Vagina (tissue), 2 donors: ENCODE measurements at places on chromosomes 1 and 21.

DNA sequence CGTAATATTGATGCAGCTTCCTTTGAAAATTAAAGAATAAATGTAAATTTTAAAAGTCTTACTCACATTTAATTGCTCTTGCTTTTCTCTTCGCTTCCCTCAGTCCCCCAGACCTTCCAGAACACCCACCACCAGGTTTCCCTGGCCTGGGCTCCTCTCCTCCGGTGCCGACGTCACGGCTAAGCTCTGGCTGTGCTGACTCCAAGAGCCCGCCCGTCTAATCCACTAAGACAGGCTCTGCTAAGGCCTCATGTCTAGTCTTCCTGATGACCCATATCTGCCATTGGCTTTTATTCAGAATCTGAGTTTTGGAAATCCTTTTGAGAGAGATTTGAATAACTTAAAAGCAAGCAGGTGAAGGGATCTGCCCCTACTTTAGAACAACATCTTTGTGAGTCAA is 53.9 kb upstream of the NADK start:
- H3K27me3 ChIP-seq = no peaks in the 10 kb centered on the region
- H3K36me3 ChIP-seq = peaks cover 6% of the 10 kb centered on the region
- no peak overlapping the region for H3K27ac ChIP-seq
- H3K4me1 ChIP-seq = peaks cover 38% of the 10 kb centered on the region
- DNase-seq = no peak

DNA sequence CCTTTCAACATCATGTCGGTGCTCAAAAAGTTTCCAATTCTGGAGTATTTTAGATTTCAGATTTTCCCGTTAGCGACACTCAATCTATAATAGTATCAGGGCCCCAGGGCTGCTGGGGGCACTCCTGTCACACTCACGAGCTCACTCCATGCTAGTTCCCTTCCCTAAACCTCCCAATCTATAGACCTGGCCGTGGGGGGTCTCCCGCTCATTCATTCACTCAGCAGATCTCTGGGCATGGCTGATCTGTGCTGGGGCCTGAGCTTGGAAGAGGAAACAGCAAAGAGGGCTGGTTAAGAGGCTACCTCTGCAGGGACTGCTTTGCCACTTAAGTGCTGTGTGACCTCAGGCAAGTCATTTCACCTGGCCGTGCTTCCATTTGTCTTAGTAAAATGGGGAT is 46.8 kb upstream of the LAPTM5 start:
- H3K4me3 ChIP-seq = no peak overlapping the region
- H3K27me3 ChIP-seq = no peaks in the 10 kb centered on the region
- no peaks in the 10 kb centered on the region for H3K36me3 ChIP-seq
- DNase-seq = no peak

DNA sequence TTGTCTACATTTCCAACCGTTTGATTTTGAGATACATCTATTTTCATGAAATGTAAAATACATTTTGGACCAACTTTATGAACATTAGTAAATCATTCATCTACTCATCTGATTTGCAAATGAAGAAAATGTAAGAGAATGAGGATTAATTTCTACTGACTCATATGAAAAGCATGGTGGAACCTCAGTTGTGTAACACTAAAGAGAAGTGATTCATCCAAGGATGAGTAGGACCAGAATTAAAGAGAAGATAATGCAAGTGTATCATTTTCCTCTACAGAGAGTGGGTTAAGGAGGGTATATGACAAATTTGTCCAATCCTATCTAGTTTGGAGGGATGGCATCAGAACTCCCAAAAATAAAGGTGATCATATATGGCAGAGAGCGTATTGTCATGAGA is 1967.6 kb downstream of the MRPL39 start:
- H3K4me1 ChIP-seq = no peaks in the 10 kb centered on the region
- no peak overlapping the region for H3K4me3 ChIP-seq
- no peak for DNase-seq
- no peaks in the 10 kb centered on the region for H3K36me3 ChIP-seq
- H3K27ac ChIP-seq = no peak overlapping the region

GRCh38 chr1:240687820-240688219 is 75.9 kb upstream of the GREM2 start:
- no peak for DNase-seq
- H3K4me3 ChIP-seq = no peak overlapping the region
- H3K27me3 ChIP-seq = no peaks in the 10 kb centered on the region
- H3K27ac ChIP-seq = no peak overlapping the region
- H3K36me3 ChIP-seq = no peaks in the 10 kb centered on the region

- no peaks in the 10 kb centered on the region for H3K27me3 ChIP-seq
- H3K4me3 ChIP-seq = no peak overlapping the region
- H3K36me3 ChIP-seq = no peaks in the 10 kb centered on the region
- peaks cover 27% of the 10 kb centered on the region for H3K4me1 ChIP-seq
- H3K27ac ChIP-seq = no peak overlapping the region
These were observed 2.7 kb upstream of the HDGF start for GRCh38 chr1:156754219-156754618.

DNA sequence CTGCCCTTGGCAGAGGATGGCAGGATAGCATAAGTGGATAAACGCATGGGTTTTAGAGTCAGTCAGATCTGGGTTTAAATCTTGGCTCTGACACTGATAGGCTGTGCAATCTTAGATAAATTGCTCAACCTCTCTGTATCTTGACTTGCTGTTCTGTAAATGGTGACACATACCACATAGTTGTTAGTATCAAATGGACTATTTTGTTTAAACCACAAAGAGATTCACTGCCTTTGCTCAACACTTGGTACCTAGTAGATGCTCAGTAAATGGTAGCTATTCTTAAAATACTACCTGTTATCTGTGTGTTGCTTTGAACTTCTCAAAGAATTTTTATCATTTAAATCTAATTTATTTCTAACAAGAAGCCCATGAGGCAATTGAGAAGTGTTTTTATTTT is 39.5 kb upstream of the A3GALT2 start:
- H3K36me3 ChIP-seq = no peaks in the 10 kb centered on the region
- no peak overlapping the region for H3K4me3 ChIP-seq
- H3K4me1 ChIP-seq = peaks cover 23% of the 10 kb centered on the region
- no peak overlapping the region for H3K27ac ChIP-seq
- H3K27me3 ChIP-seq = no peaks in the 10 kb centered on the region

DNA sequence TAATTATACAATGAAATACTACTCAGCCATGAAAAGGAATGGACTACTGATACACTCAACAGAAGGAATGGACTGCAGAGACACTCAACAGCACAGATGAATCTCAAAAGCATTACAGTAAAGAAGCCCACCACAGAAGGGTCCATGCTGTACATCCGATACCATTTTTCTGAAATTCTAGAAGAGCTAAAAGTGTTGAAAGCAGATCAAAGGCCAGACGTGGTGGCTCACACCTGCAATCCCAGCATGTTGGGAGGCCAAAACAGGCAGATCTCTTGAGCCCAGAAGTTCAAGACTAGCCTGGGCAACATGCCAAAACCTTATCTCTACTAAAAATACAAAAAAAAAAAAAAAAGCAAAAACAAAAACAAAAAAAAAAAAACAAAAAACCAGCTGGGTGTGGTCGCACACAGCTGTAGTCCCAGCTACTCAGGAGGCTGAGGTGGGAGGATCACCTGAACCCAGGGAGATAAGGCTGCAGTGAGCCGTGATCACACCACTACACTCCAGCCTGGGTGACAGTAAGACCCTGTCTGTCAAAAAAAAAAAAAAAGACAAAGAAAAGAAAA is 15.5 kb downstream of the PPP1R15B start:
- no peak overlapping the region for H3K27ac ChIP-seq
- DNase-seq = no peak
- H3K36me3 ChIP-seq = peaks cover 16% of the 10 kb centered on the region
- H3K27me3 ChIP-seq = no peaks in the 10 kb centered on the region
- H3K4me1 ChIP-seq = no peaks in the 10 kb centered on the region

- no peak overlapping the region for H3K4me3 ChIP-seq
- peak; percentile 81 for DNase-seq
- peaks cover 58% of the 10 kb centered on the region for H3K4me1 ChIP-seq
- H3K36me3 ChIP-seq = no peaks in the 10 kb centered on the region
These were observed 6.5 kb downstream of the INKA2 start for GRCh38 chr1:111732718-111733117.

- H3K27ac ChIP-seq = peak overlapping the region; percentile 62
- DNase-seq = no peak
- H3K4me3 ChIP-seq = no peak overlapping the region
- no peaks in the 10 kb centered on the region for H3K36me3 ChIP-seq
- H3K4me1 ChIP-seq = peaks cover 4% of the 10 kb centered on the region
These were observed 14.0 kb upstream of the SYNC start for GRCh38 chr1:32716312-32717148.

DNA sequence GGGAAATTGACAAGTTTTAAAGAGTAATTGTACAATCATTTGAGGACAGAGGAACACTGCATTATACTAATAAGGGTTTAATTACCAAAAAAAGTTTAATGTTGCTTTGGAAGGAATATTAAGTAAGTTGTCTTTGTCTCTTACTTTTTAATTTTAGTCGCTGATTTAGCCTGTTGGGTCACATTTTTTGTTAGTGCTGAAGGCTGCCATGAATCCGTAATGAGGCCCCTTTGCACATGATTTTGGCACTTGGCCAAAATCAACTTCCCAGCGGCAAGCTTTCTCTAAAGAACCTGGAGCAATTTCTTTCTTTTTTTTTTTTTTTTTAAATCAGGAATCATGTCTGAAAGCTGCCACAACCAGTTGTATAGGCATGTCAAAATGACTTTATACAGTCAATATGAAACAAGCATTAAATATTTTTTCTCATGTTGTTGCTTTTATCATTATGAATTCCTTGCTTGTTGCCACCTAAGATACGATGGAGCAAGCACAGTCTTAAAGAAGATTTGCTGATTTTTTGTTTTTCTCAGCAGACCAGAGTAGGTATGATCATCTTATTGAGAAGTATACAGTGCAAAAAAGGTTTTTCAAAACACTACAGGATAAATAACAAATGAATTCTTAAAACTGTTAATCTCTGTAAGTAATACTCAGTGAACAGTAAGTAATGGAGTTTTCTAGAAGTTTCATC is 690.4 kb downstream of the USP25 start:
- no peak for DNase-seq
- H3K4me1 ChIP-seq = peaks cover 14% of the 10 kb centered on the region
- peak overlapping the region; percentile 85 for H3K27ac ChIP-seq
- no peaks in the 10 kb centered on the region for H3K27me3 ChIP-seq
- no peaks in the 10 kb centered on the region for H3K36me3 ChIP-seq

DNA sequence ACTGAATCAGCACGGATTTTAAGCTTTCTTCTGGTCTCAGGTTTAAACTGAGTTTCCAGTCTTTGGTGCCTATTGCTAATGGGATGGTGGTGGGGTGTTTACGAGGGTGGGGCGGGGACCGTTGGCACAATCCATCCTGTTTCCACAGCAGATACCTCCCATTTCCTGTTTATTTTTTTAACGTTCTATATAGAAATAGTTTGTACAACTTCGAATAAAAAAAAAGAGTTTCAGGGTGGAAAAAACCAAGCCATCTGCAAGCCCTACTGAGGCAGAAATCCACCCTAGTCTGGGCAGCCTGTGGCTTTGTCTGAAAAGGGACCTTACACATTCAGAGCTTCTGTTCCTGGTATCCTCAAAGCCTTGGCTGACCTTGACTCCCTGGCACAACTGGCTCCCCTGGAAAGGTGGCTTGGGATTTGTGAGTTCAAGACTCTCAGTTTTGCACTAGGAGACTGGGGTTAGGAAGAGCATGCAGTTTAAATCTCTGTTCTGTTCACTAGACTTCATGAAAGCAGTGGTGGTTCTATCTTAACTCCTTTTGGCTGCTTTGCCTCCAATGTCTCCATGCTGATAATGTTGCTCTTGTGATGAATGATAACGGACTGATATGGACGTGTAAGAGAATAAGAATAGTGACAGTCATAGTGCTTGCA is 46.7 kb downstream of the VANGL2 start:
- no peak overlapping the region for H3K4me3 ChIP-seq
- no peak overlapping the region for H3K27ac ChIP-seq
- no peak for DNase-seq
- H3K27me3 ChIP-seq = no peaks in the 10 kb centered on the region

DNA sequence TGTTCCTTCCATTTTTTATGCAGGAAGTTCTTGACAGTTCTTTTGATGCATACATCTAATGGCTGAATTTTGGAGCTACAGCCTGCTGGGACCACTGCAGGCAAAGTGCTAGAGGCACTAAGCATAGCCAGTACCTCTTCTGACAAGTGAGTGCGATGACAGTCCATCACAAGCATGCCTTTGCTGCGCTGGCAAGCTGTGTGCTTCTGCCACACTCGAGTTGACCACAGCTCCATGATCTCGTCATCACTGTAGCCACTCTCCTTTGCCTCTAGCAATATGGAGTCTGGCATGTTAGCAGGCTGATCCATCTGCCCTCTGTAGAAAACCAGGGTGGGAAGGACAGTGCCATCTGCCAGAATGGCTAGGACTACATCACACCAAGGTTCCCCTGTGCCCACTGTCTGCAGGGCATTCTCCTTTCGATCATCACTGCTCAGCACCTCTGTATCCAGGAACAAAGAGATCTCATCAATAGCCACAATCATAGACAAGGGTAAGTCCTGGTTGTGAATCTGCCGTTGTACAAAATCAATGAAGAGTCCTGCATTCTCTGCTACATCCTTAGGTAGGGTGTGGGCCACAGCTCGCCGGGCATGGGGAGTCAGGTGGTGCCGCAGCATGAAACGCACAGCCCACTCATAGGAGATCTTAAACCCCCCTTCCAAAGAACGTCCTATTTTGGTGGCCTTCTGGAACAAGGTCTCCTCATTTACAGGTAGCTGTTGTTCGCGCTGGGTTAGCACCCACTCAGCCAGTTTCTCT is 6.0 kb downstream of the PSMB4 start:
- DNase-seq = no peak
- H3K4me1 ChIP-seq = peaks cover 15% of the 10 kb centered on the region
- H3K36me3 ChIP-seq = no peaks in the 10 kb centered on the region
- no peak overlapping the region for H3K27ac ChIP-seq
- no peak overlapping the region for H3K4me3 ChIP-seq

DNA sequence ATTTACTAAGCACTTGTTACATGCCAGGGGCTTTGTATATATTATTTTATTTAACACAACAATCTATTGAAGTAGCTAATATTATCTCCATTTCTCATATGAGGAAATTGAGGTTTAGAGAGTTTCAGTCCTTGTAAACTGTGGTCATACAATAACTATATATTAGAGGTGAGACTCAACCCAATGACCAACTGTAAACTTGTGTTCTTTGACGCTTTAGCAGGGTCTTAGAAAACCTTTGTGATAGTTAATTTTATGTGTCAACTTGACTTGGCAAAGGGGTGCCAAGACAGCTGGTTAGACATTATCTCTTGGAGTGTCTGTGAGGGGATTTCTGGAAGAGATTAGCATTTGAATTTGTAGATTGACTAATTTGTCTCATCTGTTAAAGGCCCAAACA is 252.4 kb upstream of the B3GALT2 start:
- no peaks in the 10 kb centered on the region for H3K27me3 ChIP-seq
- H3K4me1 ChIP-seq = no peaks in the 10 kb centered on the region
- H3K36me3 ChIP-seq = no peaks in the 10 kb centered on the region
- DNase-seq = no peak
- no peak overlapping the region for H3K27ac ChIP-seq
- no peak overlapping the region for H3K4me3 ChIP-seq

GRCh38 chr1:226845624-226846023 is 24.8 kb upstream of the PSEN2 start:
- H3K27ac ChIP-seq = no peak overlapping the region
- H3K4me1 ChIP-seq = no peaks in the 10 kb centered on the region
- no peaks in the 10 kb centered on the region for H3K36me3 ChIP-seq
- no peak for DNase-seq
- H3K4me3 ChIP-seq = no peak overlapping the region
- no peaks in the 10 kb centered on the region for H3K27me3 ChIP-seq

GRCh38 chr1:55990007-55990406 is 589.4 kb downstream of the PLPP3 start:
- H3K36me3 ChIP-seq = no peaks in the 10 kb centered on the region
- H3K27ac ChIP-seq = no peak overlapping the region
- H3K27me3 ChIP-seq = no peaks in the 10 kb centered on the region
- H3K4me1 ChIP-seq = peaks cover 7% of the 10 kb centered on the region
- DNase-seq = no peak
